ENCODE measurements at places on chromosomes 13 and 19. TPM values are rescaled to one million over a fixed set of nuclear protein-coding genes. Genes with fewer than 3 reads are reported as not detected.

DNA sequence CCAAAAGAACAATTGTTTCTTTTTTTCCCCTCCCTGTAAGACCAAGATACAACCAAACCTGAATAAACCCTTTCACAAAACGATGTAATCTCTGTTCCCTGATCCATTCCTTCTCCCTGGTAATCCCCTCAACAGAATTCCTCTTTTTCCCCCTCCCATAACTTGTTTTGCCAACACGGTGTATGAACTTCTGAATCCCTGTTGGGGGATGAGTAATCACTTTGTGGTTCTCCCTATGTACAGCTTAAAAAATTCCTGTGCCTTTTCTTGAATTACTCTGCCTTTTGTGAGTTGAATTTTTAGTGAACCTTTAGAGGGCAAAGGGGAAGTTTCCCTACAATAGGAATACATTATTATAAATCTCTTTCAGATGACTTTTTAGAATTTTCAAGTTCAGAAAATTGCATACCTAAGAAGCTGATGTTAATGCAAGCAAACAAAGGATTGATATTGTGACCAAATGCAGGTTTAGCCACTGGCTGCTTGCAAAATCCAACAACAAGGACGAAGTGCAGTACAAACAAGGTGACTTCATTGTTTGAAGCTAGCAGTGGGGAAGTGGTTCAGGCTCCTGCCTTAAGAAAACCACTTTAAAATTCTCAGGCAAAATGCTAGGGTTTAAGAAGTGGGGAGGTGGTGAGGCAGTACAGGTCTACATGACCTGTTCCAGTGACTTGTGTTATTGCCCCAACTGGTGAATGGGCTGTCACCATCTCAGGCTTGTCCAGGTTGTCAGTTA is 15.0 kb upstream of the EPSTI1 start:
- no peaks in the 10 kb centered on the region for H3K4me1 ChIP-seq
- peak; percentile 25 for DNase-seq
- H3K36me3 ChIP-seq, result no peaks in the 10 kb centered on the region
- H3K4me3 ChIP-seq, result no peak overlapping the region

DNA sequence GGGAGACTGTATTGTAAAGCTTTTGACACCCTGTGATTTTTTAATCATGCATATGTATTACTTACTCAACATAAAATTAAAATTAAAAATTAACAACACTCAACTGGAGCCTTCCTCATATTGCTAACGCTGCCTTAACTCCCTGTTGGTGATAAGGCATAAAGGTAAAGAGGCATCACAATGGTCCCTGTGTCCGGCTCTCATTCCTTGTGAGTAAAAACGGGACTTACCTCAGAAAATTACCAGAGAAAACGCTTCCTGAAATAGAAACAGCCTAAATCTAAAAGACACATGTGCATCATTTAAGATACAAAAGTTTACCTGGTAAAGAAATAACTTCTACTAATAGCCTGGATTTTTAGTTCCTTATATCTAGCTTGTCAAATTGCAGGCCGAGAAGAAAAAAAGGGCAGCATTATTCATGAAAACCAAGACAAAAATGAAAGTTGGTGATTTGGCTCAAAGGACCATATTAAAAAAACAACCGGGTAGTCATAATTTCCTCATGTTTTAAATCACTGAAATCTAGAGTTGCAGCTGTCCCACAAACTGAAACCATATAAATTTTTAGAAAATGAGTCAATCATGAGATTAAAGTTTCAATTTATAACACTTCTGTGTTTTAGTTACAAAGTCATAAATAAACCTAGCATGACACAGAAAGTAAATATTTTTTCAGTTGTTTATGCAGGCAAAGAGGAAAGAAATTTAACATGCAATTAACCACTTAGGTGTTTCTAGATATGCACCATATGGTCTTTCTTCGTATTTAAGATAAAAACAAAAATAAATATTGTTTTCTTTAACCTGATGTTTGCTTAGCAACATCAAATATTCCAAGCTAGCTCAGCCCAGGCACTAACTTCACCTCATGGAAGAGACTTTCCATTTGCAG is 94.7 kb downstream of the MIPEP start:
- peak; percentile 37 for DNase-seq
- peaks cover 11% of the 10 kb centered on the region for H3K36me3 ChIP-seq
- peaks cover 52% of the 10 kb centered on the region for H3K4me1 ChIP-seq
- H3K27ac ChIP-seq, result no peak overlapping the region

- DNase-seq, result peak; percentile 59
- H3K4me3 ChIP-seq, result no peak overlapping the region
Observed at GRCh38 chr13:105969761-105970160, 565.7 kb downstream of the EFNB2 start.

The HPN gene
- 41.4 TPM for polyA plus RNA-seq

DNA sequence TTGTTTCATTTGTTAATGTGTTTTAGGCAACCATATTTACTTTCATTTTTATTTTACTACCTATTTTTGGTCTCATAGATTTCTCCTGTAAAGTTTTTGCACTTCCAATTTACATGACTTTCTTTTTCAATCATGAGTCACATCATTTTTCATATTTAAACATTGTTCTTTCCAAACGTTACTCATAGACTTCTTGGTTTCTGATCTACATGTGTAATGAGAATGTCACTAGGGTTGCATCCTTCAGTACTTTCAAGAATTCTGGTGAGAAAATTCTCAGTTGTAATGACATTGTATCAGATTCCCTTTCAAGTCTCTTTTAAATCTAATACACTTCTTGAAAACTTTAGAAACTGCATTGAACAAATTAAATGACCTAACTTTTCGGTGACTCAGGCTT is 991.7 kb downstream of the EFNB2 start:
- DNase-seq, result no peak
- H3K36me3 ChIP-seq, result no peaks in the 10 kb centered on the region
- H3K27ac ChIP-seq, result no peak overlapping the region
- no peak overlapping the region for H3K4me3 ChIP-seq
- H3K27me3 ChIP-seq, result no peaks in the 10 kb centered on the region

DNA sequence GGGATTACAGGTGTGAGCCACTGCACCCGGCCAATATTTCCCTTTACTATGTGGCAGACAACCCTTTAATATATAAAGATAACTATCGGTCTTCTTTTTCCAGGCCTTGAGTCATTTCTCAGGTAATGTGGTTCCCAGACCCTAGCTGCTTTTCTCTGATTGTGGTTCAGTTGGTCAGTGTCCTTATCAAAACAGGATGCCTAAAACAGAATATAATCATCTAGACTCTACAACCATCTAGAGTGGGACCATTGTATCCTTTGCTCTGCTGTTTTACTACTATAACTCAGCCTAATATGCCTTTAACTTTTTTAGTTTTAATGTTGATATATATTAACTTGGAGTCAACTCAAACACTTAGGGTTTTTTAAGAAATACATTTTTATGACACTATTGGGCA is 30.0 kb upstream of the HMGB1 start:
- no peak for DNase-seq
- no peaks in the 10 kb centered on the region for H3K27me3 ChIP-seq
- no peaks in the 10 kb centered on the region for H3K36me3 ChIP-seq
- H3K27ac ChIP-seq, result no peak overlapping the region

The TYROBP gene
- polyA plus RNA-seq, result 1,276 TPM

DNA sequence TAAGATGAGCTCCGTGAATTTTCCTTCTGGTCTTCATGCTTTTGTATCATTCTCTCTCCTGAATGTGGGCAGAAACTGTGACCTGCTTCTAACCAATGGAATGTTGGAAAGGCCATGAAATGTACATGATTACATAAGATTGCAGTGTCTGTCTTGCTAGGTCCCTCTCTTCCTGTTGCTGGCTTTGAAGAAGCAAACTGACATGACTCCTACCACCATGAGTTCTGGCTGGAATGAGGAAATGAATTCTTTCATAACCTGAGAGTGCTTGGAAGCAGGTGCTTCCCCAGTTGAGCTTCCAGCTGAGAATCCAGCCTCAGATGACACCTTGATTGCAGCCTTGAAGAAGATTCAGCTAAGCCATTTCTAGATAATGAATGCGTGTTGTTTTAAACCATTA is 275.0 kb upstream of the MIR17HG start:
- no peaks in the 10 kb centered on the region for H3K4me1 ChIP-seq
- no peak overlapping the region for H3K4me3 ChIP-seq
- no peak for DNase-seq
- H3K36me3 ChIP-seq, result no peaks in the 10 kb centered on the region

DNA sequence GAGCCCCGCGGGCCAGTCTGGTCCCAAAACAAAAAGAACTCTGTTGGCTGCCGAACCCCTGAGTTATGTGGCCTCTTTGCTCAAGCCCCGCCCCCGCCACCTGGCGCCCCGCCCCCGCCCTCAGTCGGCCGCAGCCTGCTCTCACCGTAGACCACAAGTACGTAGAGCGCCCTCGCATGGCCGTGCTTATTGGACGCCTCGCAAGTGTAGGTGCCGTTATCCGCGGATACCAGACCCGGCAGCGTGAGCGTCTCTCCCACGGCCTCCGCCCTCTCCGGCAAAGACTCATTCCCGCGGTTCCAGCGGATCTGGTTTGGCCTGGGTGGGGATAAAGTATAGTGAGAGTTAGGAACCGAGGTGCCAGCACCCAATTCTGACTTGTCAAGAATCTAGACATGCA is 5.5 kb upstream of the ZNF428 start:
- no peaks in the 10 kb centered on the region for H3K27me3 ChIP-seq
- peak; percentile 41 for DNase-seq
- no peak overlapping the region for H3K27ac ChIP-seq
- no peak overlapping the region for H3K4me3 ChIP-seq
- no peaks in the 10 kb centered on the region for H3K36me3 ChIP-seq
- peaks cover 6% of the 10 kb centered on the region for H3K4me1 ChIP-seq

- peaks cover 11% of the 10 kb centered on the region for H3K4me1 ChIP-seq
- H3K27me3 ChIP-seq, result no peaks in the 10 kb centered on the region
- DNase-seq, result no peak
- no peak overlapping the region for H3K27ac ChIP-seq
- peaks cover 23% of the 10 kb centered on the region for H3K36me3 ChIP-seq
- H3K4me3 ChIP-seq, result no peak overlapping the region
Observed at GRCh38 chr19:36918090-36918489, 2.0 kb downstream of the ZNF568 start.

GRCh38 chr13:47588676-47589075 is 412.4 kb downstream of the SUCLA2 start:
- no peak overlapping the region for H3K4me3 ChIP-seq
- H3K27me3 ChIP-seq, result no peaks in the 10 kb centered on the region
- no peak overlapping the region for H3K27ac ChIP-seq
- H3K36me3 ChIP-seq, result no peaks in the 10 kb centered on the region
- H3K4me1 ChIP-seq, result no peaks in the 10 kb centered on the region
- no peak for DNase-seq

DNA sequence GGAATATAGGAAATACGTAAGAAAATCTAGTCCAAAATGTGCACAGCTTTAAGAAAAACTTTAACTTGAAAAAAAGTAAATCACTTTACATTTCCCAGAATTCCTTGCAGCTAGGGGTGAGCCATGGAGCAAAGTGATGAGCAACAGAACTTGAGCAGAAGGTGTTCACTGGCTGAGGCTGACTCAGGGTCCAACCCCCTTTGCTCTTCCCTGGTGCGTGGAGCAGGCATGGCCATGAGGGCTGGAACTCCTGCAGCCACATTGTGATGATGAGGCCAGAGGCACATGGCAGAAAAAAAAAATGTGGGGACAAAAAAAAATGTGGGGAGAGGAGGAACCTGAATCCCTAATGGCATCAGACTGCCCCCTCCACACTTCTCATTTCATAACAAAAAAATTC is 9.9 kb upstream of the PLA2G4C start:
- DNase-seq, result no peak
- peaks cover 13% of the 10 kb centered on the region for H3K36me3 ChIP-seq
- no peaks in the 10 kb centered on the region for H3K4me1 ChIP-seq

- peak; percentile 72 for DNase-seq
- peaks cover 6% of the 10 kb centered on the region for H3K36me3 ChIP-seq
- peaks cover 13% of the 10 kb centered on the region for H3K4me1 ChIP-seq
- no peak overlapping the region for H3K27ac ChIP-seq
- no peaks in the 10 kb centered on the region for H3K27me3 ChIP-seq
Observed at GRCh38 chr19:41321600-41322270, 11.8 kb downstream of the CCDC97 start.

DNA sequence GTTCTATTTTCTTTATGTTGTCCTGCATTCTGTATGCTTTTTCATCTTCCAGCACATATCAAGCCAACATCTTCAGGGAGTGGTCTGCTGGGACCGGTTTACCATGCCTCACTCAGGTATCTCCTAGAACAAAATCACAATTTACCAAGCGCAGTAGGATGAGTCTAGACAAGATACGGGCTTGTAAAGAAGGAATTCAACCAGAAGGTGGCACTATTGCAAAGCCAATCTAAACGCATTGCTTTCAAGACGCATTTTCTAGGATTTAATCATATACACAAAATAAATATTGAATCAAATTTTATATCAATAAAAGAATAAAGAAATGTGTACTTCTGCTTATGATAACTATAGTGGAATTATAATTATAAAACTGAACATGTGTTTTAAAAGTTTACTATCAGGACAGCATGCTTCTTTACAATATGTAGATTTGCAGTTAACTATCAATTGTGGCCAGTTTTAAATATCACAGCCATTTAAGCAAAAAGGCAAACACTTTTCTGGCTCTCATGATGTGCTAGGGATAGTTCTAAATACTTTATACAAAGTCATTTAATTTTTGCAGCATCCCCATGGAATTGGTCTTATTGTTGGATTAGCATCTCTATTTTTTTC is 16.1 kb upstream of the TPP2 start:
- no peak overlapping the region for H3K27ac ChIP-seq
- H3K36me3 ChIP-seq, result no peaks in the 10 kb centered on the region
- H3K27me3 ChIP-seq, result no peaks in the 10 kb centered on the region
- no peaks in the 10 kb centered on the region for H3K4me1 ChIP-seq
- H3K4me3 ChIP-seq, result no peak overlapping the region

The RGCC gene
- polyA plus RNA-seq, result 275 TPM

GRCh38 chr19:633786-634639 is 676 bp upstream of the POLRMT start:
- peak overlapping the region; percentile 69 for H3K27ac ChIP-seq
- peaks cover 19% of the 10 kb centered on the region for H3K4me1 ChIP-seq
- no peak for DNase-seq
- no peaks in the 10 kb centered on the region for H3K36me3 ChIP-seq

The ZNF112 gene
- polyA plus RNA-seq, result 1.1 TPM

DNA sequence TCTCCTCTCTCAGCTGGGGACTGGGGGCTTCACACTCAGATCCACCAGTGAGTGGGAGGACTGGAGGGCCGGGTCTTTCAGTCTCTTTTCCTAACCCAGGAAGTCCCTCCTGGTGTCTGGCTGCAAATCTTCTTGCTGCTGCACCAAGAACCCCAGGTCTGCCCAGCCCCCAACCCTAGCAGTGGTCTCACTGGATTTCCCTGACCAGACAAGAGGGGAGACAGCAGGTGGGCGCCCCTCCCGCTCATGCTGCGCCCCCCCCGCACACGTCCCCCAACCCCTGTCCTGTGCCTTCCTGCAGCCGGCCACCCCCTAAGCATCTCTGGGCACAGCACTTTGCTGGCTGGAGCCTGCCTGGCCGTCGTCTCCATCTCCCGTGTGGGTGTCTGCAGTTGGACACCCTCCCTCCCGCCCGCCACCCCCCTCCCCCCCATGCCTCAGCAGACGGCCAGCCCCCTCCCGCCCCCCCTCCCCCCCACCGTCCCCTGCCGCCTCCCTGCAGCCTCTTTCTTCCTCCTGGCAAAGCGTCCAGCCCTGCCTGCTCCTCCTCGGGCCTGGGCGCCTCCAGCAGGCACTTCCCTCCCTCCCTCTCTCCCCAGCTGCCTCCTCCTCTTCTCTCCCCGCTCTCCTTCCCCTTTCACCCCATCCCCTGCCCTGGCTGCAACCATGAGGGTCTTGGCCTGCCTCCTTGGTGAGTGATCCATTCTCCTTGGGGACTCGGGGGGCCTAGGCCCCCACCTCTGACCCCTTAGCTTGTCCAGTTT is at the start of gene SSC5D:
Gene SSC5D (plus strand): TSS at position 513 of the 764 bp plus-strand sequence. CDS start 154 bp downstream, at position 667.
- H3K27me3 ChIP-seq, result no peaks in the 10 kb centered on the region
- DNase-seq, result peak; percentile 62
- peaks cover 7% of the 10 kb centered on the region for H3K36me3 ChIP-seq
- peaks cover 9% of the 10 kb centered on the region for H3K4me1 ChIP-seq
